ENCODE measurements at places on chromosomes 16 and 17.
A peak's percentile ranks its signal among the peaks of the same experiment; 100 is the strongest.

DNA sequence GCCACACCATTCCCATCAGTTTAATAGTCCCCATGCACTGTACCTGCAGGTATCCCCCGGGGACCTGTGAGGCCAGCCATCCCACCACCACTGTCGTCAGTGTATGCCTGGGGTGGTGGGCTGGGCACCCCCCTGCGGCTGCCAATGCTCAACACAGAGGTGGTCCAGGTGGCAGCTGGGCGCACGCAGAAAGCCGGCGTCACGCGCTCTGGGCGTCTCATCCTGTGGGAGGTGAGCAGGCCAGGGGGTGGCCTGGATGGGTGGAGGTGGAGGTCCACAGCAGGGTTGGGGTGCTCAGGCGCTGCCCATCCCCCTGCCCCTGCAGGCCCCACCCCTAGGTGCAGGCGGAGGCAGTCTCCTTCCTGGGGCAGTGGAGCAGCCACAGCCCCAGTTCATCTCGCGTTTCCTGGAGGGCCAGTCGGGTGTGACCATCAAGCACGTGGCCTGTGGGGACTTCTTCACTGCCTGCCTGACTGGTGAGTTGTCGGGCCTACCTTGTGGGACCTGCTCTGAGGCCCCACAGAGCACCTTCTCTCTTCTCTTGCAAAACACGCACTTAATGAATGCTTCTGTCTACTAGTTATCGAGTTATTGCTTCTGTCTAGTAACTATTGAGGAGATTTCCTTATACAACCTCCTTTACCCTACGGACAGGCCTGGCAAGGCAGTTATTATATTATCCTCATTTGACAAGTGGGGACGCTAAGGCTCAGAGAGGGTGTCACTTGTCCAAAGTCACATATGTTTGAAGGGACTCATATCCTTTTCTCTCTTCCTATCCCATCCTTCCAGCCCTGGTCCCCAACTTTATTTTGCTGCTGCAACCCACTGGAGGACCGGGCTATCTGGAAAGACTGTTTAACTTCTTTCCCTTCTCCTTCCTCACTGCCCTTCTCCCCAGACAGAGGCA lies 5.8 kb upstream of the TRAF4 start:
- no peak for DNase-seq

DNA sequence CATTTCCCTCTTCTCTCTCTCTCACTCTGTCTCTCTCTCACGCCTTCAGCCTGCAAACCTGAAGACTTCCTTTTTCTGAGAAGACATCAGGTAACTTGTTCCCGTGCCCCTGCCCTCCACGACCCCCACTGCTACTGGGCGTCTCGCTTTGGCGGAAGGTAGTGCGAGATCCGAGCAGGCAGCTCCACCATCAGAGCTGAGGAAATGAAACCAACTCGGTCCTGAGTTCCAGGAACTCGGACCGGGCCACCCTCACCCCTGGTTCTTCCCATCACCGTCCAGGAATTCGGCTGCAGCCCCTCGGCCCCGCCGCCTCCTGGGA lies 585 bp downstream of the MLKL start:
- DNase-seq, result peak; percentile 59

GRCh38 chr16:50591800-50592771 lies 43.9 kb downstream of the NKD1 start:
- no peak for DNase-seq

DNA sequence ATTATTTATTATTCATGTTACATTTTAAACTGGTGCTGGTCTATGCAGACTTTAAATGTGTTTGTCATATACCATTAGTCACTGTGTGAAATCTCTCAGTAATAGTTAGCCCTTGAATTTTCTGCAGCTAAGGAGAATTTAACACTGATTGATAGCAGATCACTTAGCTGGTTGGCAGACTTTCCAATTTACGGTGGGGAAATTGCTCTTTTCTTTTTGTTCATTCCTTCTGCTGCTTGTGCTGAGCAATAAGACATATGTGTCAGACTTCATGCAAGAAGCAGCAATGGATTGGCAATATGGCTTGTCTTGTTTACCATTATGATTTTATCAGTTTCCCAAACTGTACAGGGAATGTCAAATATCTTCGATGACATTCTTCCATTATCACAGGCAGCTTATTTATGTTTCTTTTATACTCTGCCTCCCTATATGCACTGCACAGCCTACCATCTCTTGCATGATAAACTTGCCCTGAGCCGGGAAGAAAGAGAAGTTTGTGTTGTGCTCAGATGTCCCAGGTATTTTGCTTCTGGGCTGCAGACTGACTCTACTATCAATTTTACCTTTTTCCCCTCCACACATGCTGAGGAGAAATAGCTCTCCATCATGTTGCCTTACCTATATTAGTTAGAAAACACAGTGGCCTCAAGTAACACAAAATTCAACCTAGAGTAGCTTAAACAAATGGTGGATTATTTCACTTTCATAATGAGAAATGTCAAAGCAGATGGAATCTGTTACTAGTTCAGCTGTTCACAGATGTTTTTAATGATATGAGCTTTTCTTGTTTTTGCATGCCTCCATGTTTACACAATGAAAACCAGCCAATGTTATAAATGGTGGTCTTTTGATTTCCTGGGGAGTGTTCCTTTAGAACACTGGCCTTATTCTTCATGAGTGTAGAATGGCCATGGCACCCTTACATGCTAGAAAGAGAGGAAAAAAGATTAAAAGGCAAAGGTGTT lies 968.1 kb upstream of the GOT2 start:
- DNase-seq, result no peak

- no peak for DNase-seq
Observed at GRCh38 chr16:65453646-65454045, 331.8 kb upstream of the CDH11 start.

DNA sequence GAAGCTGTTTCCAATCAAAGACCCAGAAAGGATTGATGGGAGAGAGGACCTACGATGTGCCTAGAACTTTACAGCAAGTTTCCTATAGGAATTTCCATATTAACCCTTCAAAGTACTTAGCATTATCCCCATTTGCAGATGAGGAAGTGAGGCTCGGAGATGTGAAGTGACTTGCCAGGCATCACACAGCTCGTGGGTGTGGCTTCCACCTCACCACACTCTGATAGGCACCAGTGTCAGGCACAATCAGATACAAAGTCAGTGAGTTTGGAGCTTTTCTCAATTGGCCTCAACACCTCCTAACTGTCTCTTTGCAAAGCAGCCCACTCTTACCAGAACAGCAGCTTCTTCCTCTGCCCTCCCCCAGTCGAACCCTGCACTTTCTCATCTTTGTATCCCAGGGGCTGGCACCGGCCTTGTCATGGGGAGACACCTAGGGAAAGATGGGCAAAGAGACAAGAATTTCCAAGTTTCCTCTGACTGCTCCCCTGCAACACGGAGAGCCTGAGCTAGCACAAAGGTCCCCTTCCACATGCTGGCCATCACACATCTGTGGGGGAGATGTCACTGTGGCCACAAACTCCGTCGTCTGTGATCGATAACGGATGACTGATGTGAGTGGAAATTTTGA lies 37.4 kb upstream of the CCL1 start:
- DNase-seq, result no peak

DNA sequence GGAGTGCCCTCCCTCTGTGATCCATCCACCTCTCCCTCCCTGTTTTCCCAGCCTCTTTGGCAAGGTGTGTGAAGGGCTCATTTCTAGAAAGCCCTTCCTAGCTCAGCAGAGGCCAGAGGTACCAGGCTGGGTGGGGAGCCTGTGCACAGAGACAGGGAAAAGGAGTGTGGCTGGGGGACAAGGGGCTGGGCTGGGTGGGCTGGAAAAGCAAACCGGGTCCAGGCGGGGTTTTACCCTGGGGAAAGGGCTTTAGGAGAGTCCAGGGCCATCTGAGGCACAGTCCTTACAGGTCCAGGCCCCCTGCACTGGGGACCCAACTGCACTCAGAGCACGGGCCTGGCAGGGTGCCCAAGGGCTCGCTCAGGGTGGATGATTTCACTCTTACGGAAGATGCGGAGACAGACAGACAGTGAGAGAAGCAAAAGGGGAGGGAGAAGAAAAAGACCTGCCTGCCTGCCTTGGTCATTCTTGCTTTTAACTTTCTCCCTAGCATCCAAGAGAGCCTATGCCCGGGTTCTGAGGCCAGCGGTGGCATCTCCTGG lies 7.0 kb downstream of the CRHR1 start:
- no peak for DNase-seq

DNA sequence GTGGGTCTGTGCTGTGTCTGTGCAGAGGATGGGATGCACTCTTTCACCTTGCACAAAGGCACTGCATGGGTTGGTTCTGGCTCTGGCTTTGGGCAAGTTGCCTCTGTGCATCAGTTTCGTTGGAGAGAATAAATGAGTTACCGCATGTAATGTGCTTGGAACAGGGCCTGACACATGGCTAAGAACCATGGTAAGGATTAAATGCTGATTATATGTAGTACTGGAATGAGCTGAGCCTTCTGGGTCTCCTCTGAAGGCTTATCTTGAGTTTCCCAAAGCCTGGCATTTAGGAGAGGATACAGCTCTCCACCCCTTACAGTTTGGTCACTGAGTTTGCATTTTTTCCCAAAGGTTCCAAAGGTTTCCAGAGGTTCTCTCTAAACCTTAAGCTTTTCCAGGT lies 69.1 kb downstream of the KSR1 start:
- no peak for DNase-seq

DNA sequence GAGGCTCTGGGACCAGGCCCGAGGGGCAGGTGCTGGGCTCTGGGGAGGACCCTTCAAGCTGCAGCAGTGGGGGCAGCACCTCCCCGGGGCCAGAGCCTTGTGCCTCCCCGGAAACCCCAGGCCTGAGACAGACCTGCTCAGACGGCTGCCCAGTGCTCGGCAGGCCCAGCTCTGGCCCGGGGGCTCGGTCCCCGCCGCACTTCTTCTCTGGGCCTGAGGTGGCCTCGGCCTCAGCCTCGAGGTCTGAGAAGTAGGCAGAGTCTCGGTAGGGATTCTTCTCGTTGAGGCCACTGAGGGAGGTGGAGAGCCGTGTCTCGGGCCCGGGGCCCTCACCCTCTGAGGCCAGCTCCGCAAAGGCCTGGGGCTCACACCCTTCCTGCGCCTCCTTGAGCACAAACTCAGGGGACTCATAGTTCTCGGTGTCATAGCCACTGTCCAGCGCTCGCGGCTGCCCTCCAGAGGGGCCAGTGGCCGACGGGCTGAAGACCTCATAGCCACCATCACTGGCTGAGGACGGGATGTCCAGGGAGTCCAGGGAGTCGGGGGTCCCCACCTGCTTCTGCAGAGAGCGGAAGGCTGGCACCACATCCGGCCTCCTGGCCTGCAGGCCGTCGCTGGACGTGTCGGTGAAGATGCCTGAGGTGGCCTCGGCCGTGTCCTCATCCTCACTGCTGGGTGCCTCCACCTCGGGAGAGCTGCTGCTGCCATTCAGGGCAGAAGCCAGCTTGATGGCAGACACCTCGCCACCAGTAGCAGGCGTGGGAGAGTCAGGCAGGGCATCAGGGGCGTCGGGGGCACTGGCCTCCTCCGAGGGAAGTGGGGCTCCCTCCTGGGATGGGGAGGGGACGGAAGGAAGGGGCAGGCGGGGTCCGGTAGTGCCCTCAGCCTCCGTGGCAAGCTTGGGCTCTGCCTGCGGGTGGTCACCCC lies 44.3 kb upstream of the PVALEF start:
- DNase-seq, result no peak

GRCh38 chr17:57002904-57003303 lies 25.0 kb downstream of the SCPEP1 start:
- no peak for DNase-seq

DNA sequence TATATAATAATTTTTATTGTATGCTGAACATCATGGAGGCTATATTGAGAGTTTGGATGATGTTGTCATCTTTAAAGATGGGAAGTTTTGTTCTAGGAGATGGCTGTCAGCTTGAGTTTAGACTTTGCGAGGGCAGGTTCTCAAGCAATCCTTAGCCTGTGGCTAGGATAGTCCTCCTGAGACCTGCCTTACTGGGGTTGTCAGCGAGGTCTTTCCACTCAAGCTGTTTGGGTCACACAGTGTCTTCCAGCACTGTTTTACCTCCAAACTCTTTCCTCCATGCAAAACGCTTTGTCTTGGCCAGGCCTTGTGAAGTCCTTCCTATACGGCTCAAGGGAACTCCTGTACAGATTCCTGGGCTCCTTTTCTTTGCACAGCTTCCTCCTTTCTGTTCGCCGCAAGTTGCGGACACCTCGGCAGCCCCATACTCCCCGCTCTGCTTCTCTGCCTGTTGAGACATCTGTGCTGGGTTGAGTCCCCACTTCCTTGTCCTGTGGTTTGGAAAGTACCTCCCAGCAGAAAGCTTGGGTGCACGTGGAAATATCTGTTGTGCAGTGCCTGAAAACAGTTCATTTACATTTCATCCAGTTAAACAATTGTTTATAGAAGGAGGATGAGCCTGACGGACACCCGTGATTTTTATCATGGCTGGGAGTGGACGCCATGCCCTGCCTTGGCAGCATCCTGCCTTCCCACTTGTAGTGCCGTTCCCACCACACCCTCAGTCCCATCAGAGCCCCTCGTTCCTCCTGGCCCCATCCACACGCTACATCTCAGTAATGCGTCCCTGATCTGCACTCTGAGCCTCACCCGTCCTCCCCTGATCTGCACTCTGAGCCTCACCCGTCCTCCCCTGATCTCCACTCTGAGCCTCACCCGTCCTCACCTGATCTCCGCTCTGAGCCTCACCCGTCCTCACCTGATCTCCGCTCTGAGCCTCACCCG lies 55.0 kb upstream of the CBFA2T3 start:
- DNase-seq, result no peak

DNA sequence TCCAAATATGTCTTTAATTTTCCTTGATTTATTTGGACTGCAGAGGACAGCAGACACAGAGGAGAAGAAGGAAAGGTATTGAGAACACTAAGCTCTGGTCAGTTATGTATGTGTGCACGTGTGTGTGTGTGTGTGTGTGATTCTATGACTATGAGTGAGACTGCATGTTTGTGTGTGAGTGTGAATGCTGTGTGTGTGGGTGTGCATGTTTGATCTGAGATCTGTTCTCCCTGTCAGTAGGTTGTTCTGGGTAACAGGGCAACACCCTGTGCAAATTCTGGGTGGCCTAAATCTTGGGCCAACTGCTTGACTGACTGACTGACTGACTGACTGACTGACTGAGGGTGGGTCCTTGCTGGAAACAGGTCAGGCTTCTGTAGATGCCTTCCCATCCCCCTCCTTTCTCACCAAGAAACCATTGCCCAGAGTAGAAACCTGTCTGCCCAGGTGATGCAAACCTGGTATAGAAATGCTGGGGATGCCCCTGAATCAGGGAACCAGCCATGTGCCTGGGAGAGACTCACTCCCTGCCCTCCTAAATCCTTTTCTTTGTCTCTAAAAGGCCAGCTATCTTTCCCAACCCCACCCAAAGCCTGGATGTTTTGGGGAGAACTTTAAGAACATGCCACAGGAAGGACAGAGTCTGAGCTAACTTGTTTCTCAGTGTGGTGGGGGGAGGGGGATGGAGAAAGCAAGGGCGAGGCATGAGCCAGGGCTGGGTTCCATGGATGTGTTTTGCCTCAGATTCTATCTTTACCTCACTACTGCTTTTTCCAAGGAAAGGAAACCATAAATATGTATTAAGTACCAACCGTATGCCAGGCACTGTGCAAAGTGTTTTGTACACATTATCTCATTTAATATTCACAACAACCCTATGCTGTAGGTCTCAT lies 4.5 kb upstream of the NR1D1 start:
- DNase-seq, result no peak

GRCh38 chr16:50102051-50102746 lies 36.4 kb downstream of the HEATR3 start:
- peak; percentile 36 for DNase-seq

GRCh38 chr16:4608704-4608980 lies 6.0 kb downstream of the UBALD1 start:
- no peak for DNase-seq

Data from RWPE1 (cell line).